ENCODE measurements at places on chromosomes 1 and 21.
A peak's percentile ranks its signal among the peaks of the same experiment; 100 is the strongest.

DNA sequence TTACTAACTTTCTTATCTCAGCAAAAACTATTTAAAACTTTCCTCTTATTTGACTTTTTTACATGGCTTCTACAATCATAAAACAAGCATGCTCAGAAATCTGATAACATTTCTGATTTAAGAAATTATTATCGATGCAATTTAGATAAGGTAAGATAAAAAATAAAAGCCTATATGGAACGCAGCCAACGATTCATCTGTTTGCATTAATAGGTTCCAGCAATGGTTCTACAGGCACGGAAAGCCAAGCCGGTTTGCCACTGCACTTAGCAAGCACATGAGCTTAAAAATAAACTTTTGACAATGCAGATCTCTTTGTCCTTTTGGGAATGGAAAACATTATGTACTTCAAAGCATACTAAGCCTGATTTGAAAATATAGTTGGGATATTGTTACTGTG is 77.5 kb upstream of the KCNK2 start:
- peak; percentile 1 for DNase-seq

DNA sequence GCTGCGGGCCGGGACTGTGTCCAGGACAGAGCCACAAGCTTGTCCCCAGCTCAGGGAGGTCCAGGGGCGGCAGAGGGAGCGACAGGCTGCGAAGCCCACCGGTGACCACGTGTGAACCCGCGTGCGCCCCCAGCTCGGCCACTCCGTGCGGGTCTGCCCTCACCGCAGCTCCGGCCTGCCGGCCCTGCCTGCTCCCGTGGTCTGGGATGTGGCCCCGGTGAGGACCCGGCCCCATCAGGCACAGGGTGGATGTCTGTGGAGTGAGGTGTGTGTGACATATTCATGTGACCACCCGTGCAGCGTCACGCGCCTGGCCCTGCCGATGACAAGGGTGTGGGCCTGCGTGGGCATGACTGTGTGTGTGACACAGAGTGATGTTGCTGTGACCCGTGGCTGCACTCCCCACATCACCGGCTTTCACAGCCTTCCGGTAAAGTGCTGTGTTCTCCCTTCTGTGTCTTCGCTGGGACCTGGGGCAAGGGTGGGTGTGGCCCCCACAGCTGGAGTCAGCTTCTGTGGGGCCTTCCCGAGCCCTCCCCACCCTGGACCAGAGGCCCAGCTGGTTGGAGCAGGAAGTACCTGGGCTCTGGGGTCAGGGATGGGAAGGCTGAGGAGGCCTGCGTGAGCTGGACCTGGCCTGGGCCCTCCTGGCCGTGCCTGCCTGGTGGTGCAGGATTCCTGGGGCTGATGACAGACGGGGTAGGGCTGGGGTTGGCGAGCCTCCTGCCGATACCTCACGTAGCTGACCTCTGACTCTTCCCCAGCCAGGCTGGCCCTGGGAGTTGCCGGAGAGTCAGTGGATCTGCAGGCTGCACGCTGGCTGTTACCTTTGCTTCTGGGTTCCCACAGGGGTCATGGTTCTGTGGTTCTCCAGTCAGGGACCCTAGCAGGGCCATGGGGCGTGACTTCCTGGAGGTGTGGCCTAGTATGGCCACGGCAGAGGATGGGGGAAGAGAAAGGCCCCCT is 4.1 kb downstream of the RNF223 start:
- DNase-seq = no peak

DNA sequence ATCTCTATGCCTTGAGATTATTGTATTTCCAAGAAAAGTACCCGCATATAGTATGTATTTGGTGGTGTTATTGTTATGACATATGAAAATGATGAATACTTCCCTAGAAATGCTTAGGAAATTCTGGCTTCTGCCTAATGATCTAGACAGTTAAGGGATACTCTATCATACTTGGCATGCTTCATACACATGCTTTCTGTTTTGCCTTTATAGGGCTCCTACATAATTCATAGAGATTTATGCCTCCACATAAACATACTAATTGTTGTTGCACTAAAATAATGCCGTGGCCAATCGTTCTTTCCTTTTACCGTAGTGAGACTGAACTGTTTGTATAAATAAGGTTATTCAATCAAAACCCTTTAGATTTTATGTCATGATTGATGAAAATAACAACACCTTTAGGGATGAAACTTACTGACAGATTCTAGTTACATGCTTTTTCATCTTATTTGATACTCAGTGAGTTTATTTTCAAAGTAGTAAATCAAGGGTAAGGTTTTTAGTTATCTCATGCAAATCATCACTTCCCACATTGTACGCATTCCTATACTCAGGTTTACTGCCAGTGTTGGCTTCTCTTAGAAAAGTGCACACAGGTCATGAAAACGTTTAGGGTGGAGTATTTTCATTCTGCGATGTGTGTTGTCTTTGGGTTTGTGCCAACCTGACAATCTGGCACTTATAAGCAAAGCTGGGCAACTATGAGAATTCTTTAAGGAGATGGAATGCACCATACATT is 40.5 kb upstream of the SCYL3 start:
- no peak for DNase-seq

DNA sequence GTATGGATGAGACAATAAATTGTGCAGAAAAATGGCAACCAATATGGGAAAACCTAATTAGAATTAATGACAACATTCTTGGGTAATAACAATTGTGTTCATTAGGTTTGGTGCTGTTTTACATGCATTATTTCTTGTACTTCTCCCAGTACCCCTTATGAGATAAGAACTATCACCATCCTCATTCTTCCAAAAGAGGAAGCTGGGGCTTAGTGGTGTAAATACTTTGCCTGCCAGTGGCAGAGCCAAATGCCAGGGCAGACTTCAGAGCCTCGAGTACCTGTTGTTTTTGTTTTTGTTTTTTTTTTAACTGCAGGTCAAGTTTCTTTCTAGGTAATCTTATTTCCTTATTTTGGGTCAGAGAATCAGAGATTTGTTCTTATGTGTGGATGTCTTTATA is 206.4 kb downstream of the RHOU start:
- DNase-seq = no peak

GRCh38 chr1:230684146-230684545 is 29.8 kb downstream of the AGT start:
- no peak for DNase-seq

- DNase-seq = no peak
Observed at GRCh38 chr1:151199873-151200581, 1.7 kb downstream of the PIP5K1A start.

DNA sequence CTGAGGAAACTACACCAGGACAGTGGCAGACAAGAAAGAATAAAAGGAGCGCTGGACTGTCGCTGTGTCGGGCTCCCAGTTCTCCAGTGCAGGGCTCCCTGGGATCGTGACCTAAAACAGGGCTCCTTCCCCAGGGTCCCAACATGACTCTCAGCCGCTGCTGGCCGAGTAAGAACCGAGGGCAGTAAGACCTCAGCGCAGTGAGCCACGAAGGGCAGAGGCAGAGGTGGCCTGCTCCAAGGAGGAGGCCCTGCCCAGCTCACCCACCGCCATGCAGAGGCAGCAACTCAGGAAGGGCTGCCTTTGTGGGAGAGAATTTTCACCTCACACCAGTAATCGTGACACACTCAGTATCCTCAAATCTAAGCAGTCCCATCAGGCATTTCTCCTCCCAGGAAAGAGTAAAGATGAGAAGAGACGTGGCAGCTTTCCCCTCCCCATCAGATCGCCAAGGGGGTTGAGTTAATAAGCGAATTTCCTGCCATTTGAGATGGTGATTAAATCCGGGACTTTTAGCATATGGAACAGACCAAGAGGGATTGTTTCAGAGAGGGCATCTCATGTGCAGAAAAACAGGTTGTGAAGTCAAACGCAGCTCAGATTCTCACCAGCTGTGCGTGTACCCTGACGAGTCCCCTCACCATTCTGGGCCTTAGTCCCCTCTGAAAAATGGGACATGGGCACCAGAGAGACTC is 19.8 kb upstream of the ARTN start:
- no peak for DNase-seq

- DNase-seq = no peak
Observed at GRCh38 chr1:203692565-203693470, 66.2 kb downstream of the ATP2B4 start.

- no peak for DNase-seq
Observed at GRCh38 chr1:150477733-150478132, 9.5 kb upstream of the TARS2 start.

DNA sequence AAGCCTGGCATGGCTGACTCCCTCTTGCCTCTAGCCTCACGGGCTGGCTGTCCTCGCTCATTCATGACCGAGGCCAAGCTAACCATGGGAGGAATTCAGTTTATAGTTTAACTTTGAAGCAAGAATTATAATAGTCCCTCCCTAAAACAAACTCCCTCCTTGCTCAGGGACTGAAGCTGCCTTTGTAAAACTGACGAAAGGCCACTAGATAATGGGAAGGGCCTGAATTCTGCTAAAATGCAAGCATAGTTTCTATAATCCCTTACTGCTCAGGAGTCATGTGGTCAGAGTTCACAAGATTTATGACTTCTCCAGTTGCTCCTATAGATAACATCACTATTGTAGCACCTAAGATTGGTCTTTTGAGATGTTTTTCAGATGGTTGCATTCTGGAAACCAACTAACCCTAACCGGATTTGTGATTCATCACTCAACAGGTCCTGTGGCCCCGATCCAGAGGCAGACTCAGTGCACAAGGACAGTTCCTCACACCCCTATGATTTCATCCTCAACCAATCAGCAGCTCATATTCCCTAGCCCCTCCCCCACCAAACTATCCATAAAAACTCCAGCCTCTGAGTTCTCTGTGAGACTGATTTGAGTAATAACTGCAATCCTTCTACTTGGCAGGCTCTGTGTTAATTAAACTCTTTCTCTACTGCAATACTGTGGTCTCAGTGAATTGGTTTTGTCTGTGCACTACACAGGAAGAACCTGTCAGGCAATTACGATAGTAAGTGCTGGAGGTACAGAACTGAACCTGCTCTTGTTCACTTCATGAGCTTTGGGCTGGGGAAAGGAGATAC is 26.4 kb downstream of the HHIPL2 start:
- no peak for DNase-seq

DNA sequence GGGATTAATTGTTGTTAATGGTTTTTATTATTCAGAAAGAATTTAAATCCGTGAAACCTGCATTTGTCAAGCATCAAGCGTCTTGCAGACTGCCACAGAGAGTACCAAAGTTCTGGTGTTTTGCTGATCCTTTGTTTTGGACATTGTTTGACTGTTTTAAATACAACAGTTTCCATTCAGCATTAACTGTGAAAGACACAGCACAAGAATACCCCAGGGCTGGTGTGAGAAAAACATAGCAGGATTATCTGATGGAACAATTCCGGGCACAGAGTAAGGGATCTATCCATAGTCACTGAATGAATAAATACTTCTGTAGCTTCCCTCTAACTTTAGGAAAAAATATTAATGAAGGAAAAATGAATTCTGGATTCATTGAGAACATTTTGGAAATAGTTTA is 202.3 kb downstream of the LTN1 start:
- no peak for DNase-seq

DNA sequence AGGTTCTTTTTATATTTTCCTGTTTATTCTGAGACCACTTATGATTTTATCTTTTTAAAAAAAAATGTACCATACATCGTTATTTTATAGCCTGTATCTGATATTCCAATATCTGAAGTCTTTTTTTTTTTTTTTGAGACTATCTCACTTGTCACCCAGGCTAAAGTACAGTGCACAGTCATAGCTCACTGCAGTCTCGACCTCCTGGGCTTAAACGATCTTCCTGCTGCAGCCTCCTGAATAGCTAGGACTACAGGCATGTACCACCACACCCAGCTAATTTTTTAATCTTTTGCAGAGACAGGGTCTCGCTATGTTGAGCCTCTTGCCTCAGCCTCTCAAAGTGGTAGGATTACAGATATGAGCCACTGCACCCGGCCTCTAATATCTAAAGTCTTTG is 25.1 kb downstream of the BCAR3 start:
- DNase-seq = no peak

GRCh38 chr1:145997016-145997717 is 788 bp upstream of the TXNIP start:
- peak; percentile 58 for DNase-seq

DNA sequence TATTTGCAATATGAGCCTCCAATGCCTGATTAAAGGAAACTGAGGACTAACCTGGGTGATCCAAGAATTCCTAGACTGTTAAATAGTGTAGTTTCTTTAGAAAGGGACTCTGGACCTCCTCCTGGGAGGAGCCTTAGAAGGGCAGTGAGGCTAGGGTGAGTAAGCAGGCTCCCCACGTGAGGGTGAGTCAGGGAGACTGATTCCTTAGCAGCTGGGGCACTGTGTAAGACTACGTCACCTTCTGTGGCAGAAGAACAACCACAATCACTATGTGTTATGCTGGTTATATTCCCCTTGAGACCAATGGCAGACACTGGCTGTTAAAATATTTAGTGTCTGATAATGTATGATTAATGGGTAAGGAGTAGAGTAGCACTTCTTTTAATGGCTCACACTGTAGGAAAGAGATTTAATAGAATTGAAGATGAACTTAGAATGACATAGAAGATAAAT is 53.3 kb upstream of the SYT14 start:
- DNase-seq = no peak

- no peak for DNase-seq
Observed at GRCh38 chr21:38380481-38381137, 117.7 kb downstream of the ERG start.

GRCh38 chr1:116265931-116266863 is 106.8 kb upstream of the ATP1A1 start:
- DNase-seq = no peak

- DNase-seq = no peak
Observed at GRCh38 chr1:4027008-4027407, 126.9 kb upstream of the C1orf174 start.

DNA sequence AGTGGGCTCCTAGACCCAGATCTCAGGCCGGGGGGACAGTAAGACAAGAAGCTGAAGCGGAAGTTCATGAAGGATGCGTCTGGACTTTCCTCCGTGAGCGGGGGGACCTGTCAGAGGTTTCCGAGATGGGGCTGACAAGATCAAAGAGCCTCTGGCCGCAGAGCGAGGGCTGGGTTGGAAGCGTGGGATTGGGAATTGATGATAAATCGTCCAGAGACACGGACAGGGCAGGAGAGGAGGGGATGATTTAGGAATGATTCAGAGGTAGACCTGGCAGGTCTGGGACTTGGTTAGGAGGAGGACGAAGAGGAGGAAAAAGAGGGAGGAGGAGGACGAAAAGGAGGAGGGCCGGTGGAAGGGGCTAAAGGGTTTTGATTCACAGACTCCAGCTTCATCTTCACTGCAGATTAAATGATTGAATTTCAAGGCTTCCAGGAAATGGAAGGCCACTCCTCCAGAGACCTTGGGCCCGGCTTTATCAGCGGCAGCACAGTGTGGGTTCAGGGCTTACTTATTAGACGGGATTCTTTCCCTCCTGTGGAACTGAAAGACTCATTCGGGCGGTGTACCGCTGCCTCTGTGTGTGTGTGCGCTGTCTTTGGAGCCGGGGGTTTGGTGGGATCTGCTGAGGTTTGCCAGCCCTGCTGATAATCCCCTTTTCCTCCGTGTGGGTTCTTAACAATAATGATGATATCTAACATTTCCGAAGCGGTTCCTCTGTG is 85.7 kb upstream of the SLC45A1 start:
- DNase-seq = no peak

GRCh38 chr1:197139169-197139568 is 7.3 kb downstream of the ASPM start:
- DNase-seq = no peak

Data from NCI-H345 (cell line).